Amygdala (tissue), 56 donors: ENCODE measurements at places on chromosomes 6 and 20.

DNA sequence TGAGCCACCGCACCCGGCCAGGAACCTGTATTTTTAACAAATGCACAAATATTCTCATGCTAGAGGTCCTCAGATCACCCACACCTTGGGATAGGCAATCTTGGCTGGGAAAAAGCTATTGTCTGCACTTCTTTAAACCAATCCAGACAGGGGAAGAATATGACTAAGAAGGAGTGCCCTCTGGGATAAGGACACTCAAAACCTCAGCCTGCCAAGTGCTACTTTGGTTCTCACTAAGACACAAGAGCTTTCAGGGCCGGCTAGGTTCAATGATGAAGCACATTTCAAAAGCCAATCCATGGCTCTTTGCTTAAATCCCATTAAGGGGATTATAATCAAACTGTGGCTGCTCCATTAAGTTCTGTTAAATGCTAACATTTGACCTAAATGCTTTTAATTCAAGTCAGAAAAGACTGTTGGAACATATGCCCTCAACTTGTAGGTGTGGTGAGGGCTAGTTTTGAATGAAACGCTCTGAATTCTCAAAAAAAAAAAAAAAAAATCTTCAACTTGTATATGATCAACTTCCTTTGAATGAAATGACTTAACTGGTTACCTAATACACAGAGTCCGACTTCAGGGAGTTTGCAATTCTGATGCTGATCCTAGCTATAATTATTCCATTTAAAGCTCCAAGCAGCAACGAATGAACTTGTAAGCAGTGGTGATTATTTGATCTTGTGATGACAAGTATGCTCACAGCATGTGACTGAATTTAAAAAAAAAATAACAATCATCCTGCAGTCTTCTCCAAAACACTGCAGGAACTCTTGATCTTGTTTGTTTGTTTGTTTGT lies 56.6 kb downstream of the SLC23A2 start:
- no peak for DNase-seq

- no peak for DNase-seq
These were observed 563.4 kb downstream of the BMP2 start for GRCh38 chr20:7330850-7331249.

GRCh38 chr20:13791540-13792459 lies 7.0 kb downstream of the NDUFAF5 start:
- no peak for DNase-seq

- no peak for DNase-seq
These were observed 2.8 kb upstream of the NXT1 start for GRCh38 chr20:23347791-23348190.

- no peak for DNase-seq
These were observed 6.1 kb downstream of the THBD start for GRCh38 chr20:23043376-23043775.

GRCh38 chr6:71127374-71127773 lies 161.2 kb upstream of the OGFRL1 start:
- no peak for DNase-seq

DNA sequence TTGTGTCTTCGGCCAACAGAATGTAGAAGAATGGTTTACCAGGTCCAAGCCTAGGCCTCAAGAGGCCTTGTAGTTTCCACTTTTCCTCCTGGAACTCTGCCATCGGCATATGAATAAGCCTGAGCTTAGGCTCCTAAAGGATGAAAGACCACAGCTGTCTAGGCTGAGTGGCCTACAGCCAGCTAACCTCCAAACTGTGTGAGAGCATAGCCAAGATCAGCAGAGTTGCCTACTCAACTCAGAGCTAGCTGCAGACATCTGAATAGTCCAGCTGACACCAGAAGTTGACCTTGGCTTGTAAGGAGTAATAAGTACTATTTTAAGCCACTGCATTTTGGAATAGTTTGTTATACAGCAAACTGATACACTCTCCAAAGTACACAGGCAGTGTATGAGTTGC lies 52.6 kb upstream of the SMIM29 start:
- no peak for DNase-seq

GRCh38 chr6:31680226-31681134 lies at the start of gene LY6G5C:
Gene LY6G5C (minus strand): TSS chr6:31681067. CDS start chr6:31680373, 694 bp downstream.
- DNase-seq, result peak; percentile 24

GRCh38 chr6:21151530-21151929 lies 442.0 kb upstream of the SOX4 start:
- DNase-seq, result no peak

DNA sequence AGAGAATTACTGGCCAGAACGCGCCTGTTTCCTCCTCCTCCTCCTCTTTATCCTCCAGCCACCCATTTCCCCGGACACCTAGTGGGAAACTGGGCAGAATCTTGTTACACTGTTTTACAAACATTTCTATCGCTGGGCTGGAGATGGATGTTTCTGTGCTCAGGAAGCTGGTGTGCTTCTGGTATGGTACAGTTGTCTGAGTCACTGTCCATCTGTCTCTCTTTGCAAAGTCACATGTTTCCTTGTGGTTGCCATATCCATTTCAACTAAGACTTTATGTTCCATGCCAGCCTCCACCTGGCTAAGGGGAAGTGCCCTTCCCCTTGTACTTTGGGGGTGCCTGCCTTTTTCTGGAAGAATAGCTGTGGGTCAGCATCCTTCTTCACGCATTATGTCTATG lies 52.9 kb upstream of the SLC22A16 start:
- no peak for DNase-seq

GRCh38 chr6:1393641-1394283 lies 4.4 kb downstream of the FOXF2 start:
- DNase-seq, result no peak

GRCh38 chr6:26222571-26222970 lies 135.3 kb downstream of the HFE start:
- DNase-seq, result no peak

DNA sequence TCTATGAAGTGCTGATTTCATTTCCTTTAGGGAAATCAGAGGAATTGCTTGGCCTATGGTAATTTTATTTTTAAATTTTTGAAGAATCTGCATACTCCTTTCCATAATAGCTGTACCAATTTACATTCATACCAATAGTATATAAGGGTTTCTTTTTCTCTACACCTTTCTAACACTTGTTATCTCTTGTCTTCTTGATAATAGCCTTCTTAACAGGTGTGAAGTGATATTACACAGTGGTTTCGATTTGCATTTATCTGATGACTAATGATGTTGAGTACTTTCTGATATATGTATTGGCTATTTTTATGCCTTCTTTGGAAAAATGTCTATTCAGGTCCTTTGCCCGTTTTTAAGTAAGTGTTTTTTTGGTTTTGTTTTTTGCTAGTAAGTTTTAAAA lies 40.8 kb downstream of the SMAP1 start:
- DNase-seq, result no peak

- DNase-seq, result no peak
These were observed 1.1 kb upstream of the TBC1D32 start for GRCh38 chr6:121335087-121336008.

DNA sequence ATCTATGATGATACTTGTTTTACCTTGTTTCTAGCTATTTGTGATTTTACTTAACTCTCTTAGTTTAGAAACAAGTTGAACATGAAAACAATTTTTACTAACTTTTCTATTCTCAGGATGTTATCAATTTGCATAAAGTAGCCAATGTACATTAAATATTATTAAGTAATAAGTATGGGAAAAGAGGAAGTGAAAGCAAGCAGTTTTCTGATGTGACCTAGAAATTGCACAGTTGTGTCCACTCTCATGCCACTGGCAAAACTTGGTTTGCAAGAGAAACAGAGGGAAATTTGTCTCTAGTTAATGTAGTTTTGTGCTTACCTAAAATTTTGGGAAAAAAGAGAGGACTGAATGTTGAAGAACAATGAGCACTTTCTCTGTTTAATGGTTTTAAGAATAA lies 19.2 kb upstream of the TSPYL1 start:
- DNase-seq, result no peak

- DNase-seq, result no peak
These were observed 451.8 kb downstream of the CD83 start for GRCh38 chr6:14569394-14569793.

- DNase-seq, result no peak
These were observed 2.0 kb downstream of the CLIC1 start for GRCh38 chr6:31734247-31734820.

DNA sequence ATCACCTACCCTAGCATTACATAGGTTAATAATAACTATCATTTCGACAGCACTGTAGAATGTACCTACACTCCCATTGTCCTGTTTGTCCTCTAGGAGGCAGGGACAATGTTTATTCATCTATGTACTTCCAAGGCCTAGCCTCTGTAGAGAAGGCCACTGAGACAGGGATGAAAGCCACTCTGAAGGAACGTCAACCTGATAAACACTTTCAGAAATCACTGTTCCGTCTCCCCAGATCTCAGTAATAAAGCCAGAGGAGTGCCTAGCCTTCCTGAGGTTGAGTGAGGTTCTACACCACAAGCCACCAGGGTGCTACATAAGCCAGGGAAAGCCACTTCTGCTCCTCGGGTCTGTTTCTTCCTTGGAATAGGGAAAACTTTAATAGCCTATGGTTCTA lies 44.8 kb downstream of the POPDC3 start:
- no peak for DNase-seq

DNA sequence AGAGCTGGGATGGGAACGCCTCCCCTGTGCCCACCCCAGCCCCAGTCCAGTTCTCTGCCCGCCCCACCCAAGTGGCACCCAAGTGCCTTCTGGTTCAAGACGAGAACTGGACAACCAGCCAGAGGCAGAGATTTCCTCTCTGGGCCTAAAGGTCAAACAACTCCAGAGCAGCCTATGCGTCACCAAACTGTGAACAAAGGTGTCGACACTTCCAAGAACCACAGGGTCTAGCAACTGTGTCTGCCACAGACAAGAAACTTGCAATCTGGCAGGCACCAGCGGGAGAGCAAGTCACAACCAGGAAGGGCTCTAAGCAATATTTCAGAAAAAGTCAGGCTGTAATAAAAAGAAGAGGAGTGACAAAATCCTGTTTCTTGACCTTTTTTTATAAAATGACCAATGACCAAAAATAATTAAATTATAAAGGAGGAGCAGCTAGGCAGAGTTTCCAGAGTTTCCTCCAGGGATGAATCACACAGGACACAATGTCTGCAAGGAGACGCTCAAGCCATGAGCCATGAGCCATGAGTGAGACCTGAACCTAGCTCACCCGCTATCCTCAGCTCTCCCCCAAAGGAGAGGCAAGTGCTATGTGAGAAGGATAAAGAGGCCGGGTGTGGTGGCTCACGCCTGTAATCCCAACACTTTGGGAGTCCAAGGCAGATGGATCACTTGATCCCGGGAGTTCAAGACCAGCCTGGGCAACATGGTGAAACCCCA lies 11.1 kb downstream of the EDEM2 start:
- no peak for DNase-seq

- no peak for DNase-seq
These were observed 2.9 kb upstream of the TFB1M start for GRCh38 chr6:155317186-155317585.

- no peak for DNase-seq
These were observed 7.0 kb downstream of the SLC22A23 start for GRCh38 chr6:3449750-3450305.

DNA sequence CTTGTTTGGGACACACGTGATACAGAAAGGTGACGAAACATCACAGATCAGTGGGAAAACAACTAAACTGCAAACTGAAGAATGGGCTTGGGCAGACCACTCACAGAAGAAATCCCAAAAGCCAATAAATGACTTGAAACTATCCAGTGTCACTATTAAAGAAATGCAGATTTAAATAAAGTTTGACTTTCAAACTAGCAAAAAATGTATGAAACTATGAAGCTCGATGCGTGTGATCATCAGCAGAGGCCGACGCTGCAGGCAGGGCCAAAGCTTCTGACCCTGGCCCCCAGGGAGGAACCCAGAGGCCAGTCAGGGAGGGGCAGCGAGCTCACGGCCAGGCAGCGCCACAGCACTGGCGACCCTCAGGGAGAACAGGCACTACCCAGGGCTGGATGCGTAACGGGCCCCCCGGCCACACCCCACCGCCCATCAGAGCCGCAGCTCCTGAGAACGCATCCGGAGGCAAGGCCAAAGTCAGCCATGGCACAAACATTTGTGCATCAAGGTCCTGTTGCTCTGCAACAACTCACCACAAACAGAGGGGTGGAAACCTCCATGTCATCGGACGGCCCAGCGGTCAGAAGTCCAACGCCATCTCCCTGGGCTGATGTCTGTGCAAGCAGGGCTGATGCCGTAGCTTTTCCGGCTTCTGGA lies 94.1 kb downstream of the YTHDF1 start:
- no peak for DNase-seq

DNA sequence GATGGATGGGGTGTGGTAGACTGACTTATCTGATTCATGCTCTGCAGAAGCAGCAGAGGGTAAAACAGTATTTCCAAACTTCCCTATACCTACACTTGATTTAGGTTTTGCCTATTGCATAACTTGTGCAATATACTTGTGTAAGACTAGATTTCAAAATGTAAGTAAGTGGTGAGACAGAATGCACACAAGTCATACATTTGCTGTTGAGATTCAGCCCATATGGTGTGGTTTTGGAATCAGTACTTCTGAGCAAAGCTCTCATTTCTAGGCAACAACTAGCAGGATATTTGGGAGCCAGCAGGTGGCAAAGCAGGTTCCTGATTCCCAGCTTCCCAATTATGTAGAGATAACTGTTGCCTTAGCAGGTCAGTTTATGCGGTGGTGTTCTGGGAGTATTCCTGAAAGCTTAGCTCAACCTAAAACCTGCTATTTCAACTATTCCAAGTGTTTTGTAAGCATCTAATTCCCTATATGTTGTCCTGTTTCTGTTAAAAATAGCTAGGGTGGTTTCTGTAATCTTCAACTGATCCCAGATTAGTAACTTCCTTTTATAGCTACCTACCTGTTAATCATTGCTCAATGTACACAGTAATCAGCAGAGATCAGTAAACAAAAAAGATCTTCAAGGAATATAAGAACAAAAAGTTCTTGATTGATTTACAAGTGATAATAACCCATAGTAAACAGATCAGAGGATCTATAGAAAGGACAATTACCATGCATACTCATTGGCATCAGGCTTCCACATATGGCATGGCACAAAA lies 8.5 kb upstream of the FABP7 start:
- DNase-seq, result no peak
